T-helper 17 cell (primary cell): ENCODE measurements at places on chromosomes 1 and 21.

DNA sequence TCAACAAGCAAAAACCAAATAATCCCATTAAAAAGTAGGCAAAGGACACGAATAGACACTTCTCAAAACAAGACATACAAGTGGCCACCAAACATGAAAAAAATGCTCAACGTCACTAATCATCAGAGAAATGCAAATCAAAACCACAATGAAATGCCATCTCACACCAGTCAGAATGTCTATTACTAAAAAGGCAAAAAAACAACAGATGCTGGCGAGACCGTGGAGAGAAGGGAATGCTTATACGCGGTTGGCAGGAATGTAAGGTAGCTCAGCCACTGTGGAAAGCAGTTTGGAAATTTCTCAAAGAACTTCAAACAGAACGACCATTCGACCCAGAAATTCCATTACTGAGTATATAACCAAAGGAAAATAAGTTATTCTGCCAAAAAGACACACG is 145.1 kb upstream of the EDN2 start:
- DNase-seq, result no peak

GRCh38 chr1:230870916-230871315 is 2.6 kb upstream of the C1orf198 start:
- no peak for DNase-seq

GRCh38 chr1:210940081-210940617 is 193.8 kb downstream of the KCNH1 start:
- no peak for DNase-seq

DNA sequence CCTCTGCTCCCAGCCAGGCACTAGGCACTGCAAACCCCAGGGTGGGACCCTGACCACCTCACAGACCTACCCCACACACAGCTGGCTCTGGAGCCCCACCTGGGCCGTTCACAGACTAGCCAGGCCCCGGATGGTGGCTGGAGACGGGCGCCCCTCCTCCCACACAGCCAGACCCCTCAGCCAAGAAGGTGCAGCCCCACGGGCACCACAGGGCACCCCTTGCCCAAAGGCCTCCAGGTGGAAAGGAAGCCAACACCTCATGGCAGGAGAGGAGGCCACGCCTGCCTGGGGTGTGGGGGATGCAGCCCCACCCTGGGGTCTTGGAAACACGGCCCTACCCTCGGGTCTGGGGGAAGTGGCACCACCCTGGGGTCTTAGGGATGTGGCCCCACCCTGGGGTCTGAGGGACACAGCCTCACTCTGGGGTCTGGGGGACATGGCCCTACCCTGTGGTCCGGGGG is 44.6 kb downstream of the WNT9A start:
- DNase-seq, result no peak

DNA sequence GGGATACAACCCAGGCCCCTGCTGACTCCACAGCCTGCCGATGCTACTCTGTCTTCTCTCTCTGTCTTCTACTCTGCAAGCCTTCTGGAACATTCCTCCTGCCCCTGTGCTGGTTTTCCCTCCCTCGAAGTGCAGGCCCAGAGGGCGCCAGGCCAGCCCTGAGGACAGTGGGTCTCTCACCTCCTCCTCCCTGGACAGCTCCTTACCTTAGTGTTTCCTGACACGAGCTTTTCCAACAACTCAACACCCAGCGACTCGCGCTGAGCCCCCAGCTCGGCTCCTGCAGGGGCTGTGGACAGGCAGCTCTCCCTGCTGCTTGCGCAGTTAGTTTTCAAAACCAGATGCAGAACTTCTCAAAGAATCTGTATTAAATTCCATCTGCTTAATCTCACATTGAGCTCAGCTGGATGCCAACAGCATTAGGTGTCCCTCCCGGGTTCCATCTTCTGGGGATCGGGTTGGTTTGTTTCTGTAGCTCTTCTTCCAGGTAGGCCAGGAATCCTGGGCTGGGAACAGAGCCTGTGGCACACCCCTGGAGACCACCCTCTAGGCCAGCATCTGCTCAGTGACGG is 54.2 kb downstream of the PTPRU start:
- DNase-seq, result no peak

GRCh38 chr1:25018110-25018735 is 88.1 kb upstream of the RUNX3 start:
- DNase-seq, result no peak

GRCh38 chr21:26405735-26406361 is 167.2 kb downstream of the CYYR1 start:
- DNase-seq, result no peak

GRCh38 chr1:218164111-218164929 is 120.8 kb upstream of the RRP15 start:
- DNase-seq, result no peak

- DNase-seq, result no peak
Measured at GRCh38 chr1:201905234-201905890, 16.7 kb downstream of the SHISA4 start.

- DNase-seq, result no peak
Measured at GRCh38 chr1:32816676-32817158, 441 bp downstream of the YARS1 start.

GRCh38 chr1:214280386-214281020 is 456 bp upstream of the SMYD2 start:
- DNase-seq, result no peak

DNA sequence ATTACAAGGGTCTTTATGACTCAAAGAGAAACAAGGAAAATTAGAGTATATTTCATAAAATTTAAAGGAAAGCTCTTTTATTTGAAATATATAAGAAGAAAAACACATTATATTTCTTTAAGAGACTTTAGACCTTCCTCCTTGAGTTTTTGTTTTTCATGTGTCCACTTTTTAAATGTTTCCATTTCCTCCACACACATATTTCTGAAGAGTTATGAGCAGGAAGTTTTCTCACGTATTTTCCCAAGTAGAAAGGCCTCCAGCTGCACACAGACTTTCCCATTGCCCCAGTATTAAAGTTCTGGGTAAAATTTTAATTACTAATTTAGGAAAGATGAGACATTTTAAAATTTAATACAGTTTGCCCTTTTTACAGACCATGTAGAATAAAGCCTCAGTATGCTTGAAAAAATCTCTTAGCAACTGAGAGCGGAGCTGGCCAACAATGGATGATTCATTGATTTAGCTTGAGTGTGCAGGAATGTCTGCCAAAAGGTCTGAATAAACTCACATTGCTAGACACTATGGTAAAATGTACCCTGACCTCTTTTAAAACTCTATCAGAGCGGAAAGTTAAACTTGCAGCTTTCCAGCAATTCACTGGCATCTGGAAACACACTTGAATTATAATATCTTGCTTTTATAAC is 57.9 kb downstream of the DDAH1 start:
- DNase-seq, result no peak

GRCh38 chr1:33446590-33446989 is 15.7 kb upstream of the PHC2 start:
- DNase-seq, result no peak
